ENCODE measurements at places on chromosomes 1 and 21.

- no peak for DNase-seq
These were observed 128.2 kb downstream of the ATP5PO start for GRCh38 chr21:33787431-33787830.

GRCh38 chr1:162893612-162893908 is 32.6 kb upstream of the CCDC190 start:
- no peak for DNase-seq

DNA sequence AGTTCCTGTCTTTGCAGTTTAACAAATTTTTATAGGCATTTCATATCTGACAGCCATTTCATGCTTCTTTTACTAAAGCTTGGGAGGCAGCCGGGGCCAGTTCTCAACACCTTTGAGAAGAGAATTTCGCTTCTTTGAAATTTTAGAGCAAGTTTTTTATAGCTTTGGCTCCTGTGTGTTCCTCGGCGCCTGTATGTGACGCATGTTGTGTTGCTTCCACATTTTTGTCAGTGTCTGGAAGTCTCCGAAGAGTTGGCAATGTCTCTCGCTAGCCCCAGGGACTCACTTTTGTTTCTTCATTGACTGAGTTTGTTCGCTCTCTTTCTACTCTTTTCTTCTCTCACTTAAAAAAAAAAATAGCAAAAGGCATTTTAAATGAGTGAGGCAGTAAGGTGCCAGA is 386.9 kb upstream of the PLXNA2 start:
- DNase-seq: no peak

- DNase-seq: no peak
These were observed 346.8 kb downstream of the RRAGC start for GRCh38 chr1:38512789-38513188.

- no peak for DNase-seq
These were observed 11.4 kb downstream of the SEMA6C start for GRCh38 chr1:151134991-151135390.

- no peak for DNase-seq
These were observed 47.6 kb downstream of the IER5 start for GRCh38 chr1:181135815-181136737.

DNA sequence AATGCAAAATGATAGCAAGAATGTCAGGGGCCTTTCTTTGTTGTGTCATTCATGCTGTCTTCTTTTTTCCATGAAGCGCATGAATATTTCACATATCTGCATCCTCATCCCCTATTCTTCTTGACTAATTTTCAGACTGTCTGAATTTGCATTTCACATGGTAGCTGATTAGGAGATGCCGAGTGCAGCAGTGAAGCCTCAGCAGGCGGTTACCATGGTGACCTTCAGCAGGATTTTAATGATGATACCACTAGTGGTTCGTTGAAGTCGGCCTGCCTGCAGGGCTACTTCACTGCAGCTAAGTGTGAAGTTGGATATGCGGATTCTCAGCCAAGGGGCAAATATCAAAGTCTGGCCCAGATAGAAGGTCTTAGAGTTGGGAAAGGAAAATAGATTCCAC is 141.8 kb downstream of the NEK7 start:
- no peak for DNase-seq

- no peak for DNase-seq
These were observed 69.8 kb downstream of the KCNT2 start for GRCh38 chr1:196538473-196538872.

DNA sequence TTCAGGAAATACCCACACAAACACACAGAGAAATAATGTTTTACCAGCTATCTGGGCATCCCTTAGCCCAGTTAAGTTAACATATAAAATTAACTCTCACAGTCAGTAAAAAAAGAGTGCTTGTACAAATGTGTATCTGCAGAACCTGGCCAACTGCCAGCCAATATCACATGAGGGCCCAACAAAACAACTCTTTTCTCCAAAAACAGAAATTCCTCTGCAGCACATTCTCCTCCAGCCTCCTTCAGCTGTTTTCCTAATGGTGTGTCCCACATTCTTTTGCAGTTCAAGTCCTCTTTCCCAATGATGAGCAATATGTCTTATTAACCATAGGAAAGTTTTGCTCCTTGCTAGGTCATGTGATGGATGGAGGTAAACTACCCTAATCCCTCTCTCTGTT is 75.5 kb downstream of the LRRC7 start:
- no peak for DNase-seq

DNA sequence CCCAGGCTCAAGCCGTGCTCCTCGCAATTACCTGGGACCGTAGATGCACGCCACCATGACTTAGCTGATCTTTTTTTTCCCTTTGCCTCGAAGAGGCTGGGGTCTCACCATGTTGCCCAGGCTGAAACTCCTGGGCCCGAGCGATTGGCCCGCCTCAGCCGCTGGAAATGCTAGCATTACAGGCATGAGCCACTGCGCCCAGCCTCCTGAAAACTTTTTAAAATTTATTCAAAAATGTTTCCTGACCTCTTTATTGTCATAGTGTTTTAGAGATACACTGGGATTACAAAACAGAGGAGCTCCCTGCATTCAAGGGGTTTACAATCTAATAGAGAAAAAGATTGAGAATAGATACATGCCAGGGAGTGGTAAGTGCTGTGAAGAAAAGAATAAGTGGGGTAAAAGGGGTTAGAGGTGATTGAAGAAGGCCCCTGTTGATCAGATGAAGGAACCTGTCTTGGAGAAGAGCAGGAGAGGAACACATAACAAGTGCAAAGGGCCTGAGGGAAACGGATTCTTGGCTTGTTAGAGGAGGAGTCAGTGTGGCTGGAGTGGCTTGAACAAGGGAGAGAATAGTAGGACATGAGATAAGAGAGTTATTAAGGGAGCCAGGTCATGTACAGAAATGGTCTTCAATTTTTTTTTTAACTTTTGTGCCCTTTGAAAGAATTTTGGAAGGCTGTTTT is 1.7 kb upstream of the TRIM33 start:
- no peak for DNase-seq

GRCh38 chr1:29415156-29415830 is 179.0 kb downstream of the PTPRU start:
- no peak for DNase-seq

GRCh38 chr1:204265665-204266064 is 51.9 kb upstream of the GOLT1A start:
- no peak for DNase-seq

All from activated T-cell treated with anti-CD3 and anti-CD28 coated beads, Interleukin-2, amount 50 U/mL, for 48 hours (primary cell).